Activated B cell treated with CpG ODN at 0.5 μM for 24 hours (primary cell): ENCODE measurements at places on chromosomes 12 and 14. TPM values are rescaled to one million over a fixed set of nuclear protein-coding genes. Genes with fewer than 3 reads are reported as not detected.

The OVCH1 gene
- not detected in 2 replicates for total RNA-seq

The SMOC1 gene
- total RNA-seq: not detected in 2 replicates

The PPM1H gene
- total RNA-seq: not detected in 2 replicates

The SLC25A47 gene
- not detected in 2 replicates for total RNA-seq

The GTF2H3 gene
- 33.8 and 36.2 TPM in 2 replicates for total RNA-seq

The CD163 gene
- total RNA-seq: 0.07 and 0.80 TPM in 2 replicates

The EAPP gene
- total RNA-seq: 40.7 and 43.2 TPM in 2 replicates

The MYO1A gene
- 0.39 and 0.71 TPM in 2 replicates for total RNA-seq

The PIWIL1 gene
- not detected in 2 replicates for total RNA-seq

The HIGD1C gene
- total RNA-seq: not detected in 2 replicates

The HOXC10 gene
- total RNA-seq: not detected in 2 replicates

The MAP3K9 gene
- 9.0 and 10.1 TPM in 2 replicates for total RNA-seq

The KCNC2 gene
- total RNA-seq: not detected in 2 replicates

The KRT77 gene
- total RNA-seq: not detected in 2 replicates

The TAS2R42 gene
- total RNA-seq: not detected in 2 replicates

The NTN4 gene
- 0.20 and 1.1 TPM in 2 replicates for total RNA-seq

The MIPOL1 gene
- not detected in 2 replicates for total RNA-seq

The ASCL1 gene
- 0.07 TPM in 1 of 2 replicates, not detected in the other for total RNA-seq

The CKAP4 gene
- 15.9 and 17.1 TPM in 2 replicates for total RNA-seq

The TBC1D30 gene
- 0.13 and 0.32 TPM in 2 replicates for total RNA-seq

The NABP2 gene
- 27.7 and 31.4 TPM in 2 replicates for total RNA-seq

GRCh38 chr12:89559753-89560152, 33.9 kb upstream of the POC1B start:
- no peak for DNase-seq

GRCh38 chr14:54627219-54627539, 60.3 kb downstream of the SAMD4A start:
- DNase-seq: no peak

DNA sequence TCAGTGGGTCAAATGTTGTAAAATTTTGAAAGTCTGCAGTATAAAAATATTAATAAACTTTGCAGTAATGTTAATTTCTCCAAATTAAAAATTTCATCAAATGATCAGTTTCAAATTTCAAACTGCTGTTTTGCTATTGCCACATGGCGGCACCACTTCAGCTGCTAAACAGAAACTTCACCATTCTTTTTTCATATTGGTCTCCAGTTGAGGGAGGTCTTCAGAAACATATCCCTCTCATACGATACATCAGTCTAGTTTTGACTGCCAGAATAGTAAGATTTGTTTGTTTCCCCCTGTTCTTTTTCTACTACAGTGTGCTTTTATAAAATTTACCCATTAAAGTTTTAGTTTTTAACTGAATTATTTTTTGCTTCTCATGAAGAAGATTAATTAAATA, 4.2 kb upstream of the TRHDE start:
- DNase-seq: no peak

DNA sequence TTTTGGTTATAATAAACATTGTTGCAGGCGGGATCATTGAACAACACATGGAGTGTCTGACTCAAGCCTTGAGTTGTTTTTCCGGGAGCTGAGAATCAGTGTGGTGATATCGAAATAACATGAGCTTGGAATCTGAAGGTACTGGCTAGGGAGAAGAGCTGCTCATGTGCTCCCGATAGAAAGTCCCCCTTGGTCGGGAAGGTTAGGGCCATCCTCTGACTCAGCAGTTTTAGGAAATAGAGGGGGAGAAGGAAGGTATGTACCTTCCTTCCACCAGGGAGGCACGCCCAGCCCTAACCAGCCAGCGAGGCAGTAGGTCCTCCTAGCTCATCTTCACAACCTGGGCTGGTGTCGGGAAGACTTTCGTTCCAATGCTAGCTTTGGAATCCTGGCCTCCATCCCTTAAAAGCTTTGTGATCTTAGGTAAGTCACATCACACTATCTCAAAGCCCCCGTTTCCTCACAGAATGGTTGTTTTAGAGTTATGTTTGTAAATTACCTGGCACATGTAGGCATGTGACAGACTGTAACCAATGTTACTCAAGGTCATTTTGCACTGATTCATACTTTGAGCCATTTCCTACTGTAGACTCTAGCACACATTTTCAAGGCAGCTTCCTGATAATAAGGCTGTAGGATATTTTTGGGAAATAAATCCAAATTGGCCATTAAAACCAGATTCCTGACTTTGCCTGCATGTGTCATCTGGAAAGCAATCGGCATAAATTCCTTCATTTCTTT, 1.9 kb upstream of the RAB35 start:
- no peak for DNase-seq

GRCh38 chr12:72901685-72902084, 629.5 kb downstream of the TRHDE start:
- no peak for DNase-seq

DNA sequence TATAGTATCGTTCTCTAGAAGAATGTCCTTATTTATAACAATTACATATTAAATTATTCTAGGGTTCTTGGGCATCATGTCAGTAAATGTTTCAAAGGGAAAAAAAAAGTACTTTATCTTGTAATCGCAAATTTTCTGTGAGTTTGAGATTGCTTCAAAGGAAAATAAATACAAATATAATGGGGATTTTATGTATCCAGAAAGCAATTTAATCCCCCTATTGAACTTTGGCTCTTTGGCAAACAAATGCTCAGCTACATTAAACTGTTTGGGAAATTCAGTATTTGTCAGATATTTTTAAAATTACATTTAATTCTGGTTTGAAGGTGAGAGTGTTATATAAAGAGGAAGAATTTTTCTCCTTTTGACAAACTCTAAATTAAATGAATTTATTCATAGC, 8.0 kb downstream of the ACSS3 start:
- DNase-seq: no peak

DNA sequence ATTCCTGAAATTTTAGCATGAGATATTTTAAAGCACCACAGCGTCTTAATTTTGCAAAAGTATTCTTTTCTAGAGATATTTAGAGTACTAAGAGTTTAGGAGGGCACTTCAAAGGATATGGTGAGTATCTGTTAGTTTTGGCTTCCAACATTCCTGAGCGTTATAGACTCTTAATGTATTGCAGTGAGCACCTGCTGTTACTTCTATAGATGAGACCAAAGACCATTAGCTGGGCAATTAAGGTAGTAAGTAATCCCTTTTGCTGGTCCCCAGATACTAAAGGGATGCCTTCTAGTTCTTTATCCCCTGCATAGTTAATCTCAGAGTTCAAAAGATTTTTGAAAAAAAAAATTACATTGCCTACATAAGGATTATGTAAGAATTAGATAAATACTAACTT, 975.6 kb downstream of the GALC start:
- DNase-seq: no peak

GRCh38 chr14:83255727-83256090, 1722.1 kb upstream of the SEL1L start:
- no peak for DNase-seq

- DNase-seq: no peak
These were observed 57.5 kb downstream of the DENND5B start for GRCh38 chr12:31533470-31533869.

GRCh38 chr14:103695296-103696069, 19.8 kb downstream of the XRCC3 start:
- DNase-seq: no peak

GRCh38 chr14:69504775-69505174, 20.2 kb downstream of the PLEKHD1 start:
- DNase-seq: no peak

- no peak for DNase-seq
These were observed 377.9 kb downstream of the GALC start for GRCh38 chr14:87615047-87615446.

DNA sequence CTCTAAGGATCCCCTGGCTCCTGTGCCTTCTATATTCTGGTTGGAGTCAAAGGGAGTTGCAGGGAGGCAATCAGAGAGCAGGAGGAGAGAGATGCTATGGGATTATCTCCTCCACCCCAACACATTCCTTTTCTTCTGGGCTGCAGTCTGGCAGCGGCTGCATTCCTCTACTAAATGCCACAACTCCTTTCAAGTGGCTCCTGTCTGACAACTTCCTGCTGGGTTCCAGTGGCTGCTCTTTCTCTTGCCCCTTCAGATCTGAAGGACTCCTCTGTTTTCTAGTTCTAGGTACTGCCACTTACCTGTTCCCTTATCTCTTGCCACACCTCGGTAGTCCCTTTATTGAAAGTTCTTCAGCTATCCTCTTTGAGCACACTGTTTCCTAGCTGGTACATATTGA, 425.0 kb downstream of the SNAPC1 start:
- DNase-seq: no peak

DNA sequence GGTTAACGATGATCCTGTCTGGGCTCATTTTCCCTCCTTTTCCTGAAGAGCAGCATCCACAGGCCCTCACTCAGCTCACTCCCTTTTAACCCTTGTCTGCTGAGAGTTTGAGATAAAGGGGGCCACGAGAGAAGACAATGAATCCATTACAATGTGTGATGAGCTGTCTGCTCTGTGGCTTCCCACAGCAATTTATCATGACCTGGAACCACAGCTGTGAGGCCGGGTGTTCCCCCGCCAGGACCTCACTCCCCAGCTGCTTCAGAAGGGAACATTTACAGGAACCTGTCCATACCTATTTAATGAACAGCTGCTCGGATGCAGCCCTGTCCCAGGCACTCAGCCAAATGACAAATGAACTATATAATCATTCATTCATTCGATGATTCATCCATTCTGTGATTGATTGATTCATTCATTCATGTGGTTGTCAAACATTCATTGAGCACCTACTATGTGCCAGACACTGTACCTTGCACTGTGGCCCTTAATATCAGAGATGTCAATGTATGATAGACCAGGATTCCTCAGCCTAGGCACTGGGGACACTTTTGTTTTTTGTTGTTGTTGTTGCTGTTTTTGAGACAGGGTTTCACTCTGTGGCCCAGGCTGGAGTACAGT, 18.5 kb upstream of the P2RX7 start:
- DNase-seq: no peak

GRCh38 chr12:3202096-3202495, 124.9 kb downstream of the TSPAN9 start:
- DNase-seq: no peak

DNA sequence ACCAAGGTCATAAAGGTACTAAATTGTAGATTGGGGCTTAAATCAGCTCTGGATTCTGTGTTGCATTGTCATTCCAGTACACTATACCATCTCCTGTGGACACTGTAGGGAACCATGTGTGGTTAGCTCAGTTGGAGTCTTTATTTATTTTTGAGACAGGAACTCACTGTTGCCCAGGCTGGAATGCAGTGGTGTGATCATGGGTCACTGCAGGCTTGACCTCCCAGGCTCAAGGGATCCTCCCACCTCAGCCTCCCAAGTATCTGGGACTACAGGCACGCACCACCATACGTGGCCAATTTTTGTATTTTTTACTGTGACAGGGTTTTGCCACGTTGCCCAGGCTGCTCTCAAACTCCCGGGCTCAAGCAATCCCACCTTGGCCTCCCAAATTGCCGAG, 6.7 kb downstream of the PAPOLA start:
- DNase-seq: no peak

- DNase-seq: no peak
These were observed 6.6 kb downstream of the ZNF385A start for GRCh38 chr12:54377797-54378515.

GRCh38 chr12:38883629-38884134, 21.7 kb downstream of the CPNE8 start:
- DNase-seq: no peak

DNA sequence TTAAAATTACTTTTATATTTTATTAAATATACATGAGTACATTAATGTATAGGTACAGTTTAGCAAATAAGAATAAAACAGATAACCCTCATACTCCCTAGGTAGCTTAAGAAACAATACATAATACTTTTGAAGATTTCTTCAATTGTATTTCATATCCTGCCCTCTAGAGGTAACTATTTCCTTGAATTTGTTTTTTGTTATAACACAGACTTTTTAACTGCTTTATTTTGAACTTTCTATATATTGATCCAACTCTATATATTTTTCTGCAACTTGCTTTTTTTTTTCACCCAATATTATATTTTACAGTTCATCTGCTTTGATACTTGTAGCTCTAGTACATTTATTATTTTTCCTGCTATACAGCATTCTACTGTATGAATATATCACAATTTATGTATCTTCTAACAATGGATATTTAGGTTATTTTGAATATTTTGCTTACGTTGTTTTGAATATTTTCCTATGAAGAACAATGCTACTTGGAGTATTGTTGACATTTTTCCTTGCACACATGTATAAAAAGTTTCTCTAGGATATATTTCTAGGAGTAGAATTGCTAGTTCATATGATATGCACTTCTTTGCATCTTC, 72.8 kb upstream of the ABCD2 start:
- DNase-seq: no peak

DNA sequence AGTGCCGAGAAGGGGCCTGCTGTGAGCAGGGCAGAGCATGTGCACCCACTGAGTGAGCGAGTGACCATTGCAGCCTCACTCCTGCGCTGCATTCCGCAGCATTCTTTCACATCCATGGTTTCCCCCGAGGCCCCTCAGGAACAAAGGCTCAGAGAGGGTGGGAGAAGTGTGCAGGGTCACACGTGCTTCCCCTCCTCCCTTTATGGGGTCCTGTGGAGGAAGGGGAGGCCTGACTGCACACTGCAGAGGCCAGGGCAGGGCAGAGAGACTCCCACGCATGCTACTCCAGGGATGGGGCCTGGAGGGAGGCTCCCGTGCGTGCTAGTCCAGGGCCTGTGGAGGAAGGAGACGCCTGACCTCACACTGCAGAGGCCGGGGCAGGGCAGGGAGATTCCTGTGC, 63.2 kb downstream of the DIO3 start:
- no peak for DNase-seq

GRCh38 chr14:89294060-89294459, 123.0 kb downstream of the FOXN3 start:
- DNase-seq: no peak

- DNase-seq: no peak
These were observed 5.1 kb downstream of the PKP2 start for GRCh38 chr12:32891526-32891925.

- DNase-seq: no peak
These were observed 522.5 kb downstream of the RMST start for GRCh38 chr12:97984974-97985580.

DNA sequence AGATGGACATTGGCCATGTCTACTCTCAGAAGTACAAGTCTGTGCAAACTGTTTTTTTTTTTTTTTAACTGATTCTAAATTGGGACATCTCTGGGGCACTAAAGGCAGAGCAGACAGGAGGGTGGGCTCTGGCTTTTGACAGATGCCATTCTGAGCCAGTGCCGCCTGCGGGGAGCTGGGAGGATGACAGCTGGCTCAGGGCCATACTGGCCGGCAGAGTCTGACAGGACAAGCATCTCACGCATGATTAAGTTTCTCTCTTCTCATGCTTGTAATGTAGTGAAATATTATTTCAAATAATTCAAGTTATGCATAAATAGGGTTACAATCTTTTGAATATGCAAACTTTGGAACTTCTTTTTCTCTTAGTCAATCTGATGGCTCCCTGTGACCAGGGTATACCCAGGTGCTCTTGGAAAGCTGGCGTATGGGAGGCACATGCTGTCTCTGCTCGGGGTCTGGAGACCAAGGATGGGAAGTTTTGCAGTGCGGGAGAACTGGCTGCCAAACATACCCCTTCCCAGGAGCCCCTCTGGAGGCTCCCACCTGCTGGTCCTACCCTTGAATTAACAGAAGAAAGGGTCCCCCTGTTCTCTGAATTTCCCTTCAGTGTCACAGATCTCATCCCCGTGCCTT, 7.6 kb downstream of the CDCA4 start:
- no peak for DNase-seq
